ENCODE measurements at places on chromosomes 5 and 9. TPM values are rescaled to one million over a fixed set of nuclear protein-coding genes. Genes with fewer than 3 reads are reported as not detected.
A peak's percentile ranks its signal among the peaks of the same experiment; 100 is the strongest.

- DNase-seq: no peak
Observed at GRCh38 chr5:126267438-126267837, 155.8 kb upstream of the GRAMD2B start.

DNA sequence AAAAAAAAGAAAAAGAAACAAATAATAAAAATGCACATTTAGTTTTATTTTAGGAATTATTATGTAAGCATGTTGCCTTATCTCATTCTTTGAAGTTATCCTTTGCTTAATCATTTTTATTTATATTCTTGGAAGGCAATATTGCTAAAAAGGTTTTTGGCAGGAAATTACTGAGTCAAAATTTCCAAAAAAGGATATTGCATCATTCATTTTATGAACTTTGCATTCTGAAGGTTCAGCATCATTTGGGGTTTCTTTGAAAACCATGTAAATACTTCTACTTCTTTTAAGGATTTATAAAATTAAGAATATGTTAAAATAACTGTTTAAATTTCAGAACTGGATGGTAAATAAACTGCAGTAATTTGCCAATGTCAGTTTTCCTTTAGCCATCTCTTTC, 94.2 kb upstream of the CTNND2 start:
- DNase-seq: no peak

DNA sequence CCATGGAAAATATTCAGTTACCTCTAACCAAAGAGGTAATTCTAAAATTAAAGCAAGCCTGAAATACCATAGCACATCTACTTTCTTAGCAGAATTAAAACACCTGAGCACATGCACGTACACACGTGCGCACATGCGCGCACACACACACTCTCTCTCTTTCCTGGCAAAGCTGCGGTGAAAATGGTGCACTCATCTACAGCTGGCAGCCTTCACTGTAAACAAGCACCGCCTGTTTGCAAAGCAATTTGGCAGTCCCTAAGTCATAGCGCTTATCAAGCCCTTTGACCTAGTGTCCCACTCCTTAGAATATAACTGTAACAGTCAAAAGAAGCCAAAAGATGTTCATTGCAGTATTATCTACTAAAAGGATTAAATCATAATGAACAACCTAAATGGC, 278.7 kb downstream of the DENND1A start:
- no peak for DNase-seq

DNA sequence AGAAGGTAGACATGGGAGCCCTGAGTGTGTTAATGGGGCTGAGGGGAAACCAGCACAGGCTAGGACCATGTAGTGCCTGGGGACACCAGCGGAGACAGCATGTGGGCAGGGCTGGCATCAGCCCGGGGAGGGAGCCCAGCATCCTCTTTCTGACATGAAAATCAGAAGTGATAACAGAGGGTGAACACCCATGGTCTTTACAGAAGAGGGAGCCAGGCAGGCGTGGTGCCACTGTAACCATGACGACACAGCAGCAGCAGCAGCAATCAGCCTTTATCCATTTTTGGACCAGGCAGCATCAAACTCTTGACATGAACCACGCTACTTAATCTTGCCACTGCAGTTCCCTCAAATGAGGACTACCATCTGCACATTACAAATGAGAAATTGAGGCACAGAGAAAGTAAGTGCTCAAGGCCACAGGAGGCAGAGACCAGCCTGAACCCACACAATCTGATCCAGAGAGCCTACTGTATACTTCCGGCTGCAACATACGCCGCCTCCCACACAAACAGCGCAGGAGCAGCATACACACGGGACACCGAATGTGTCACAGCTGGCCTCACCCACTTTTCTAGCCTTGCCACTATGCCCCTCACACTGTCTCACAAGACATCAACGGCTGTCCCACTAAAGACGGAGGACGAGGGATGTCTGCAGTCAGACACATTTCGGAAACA, 23.8 kb downstream of the CAMSAP1 start:
- DNase-seq: no peak

- DNase-seq: no peak
Observed at GRCh38 chr5:14676320-14676719, 11.8 kb downstream of the OTULIN start.

DNA sequence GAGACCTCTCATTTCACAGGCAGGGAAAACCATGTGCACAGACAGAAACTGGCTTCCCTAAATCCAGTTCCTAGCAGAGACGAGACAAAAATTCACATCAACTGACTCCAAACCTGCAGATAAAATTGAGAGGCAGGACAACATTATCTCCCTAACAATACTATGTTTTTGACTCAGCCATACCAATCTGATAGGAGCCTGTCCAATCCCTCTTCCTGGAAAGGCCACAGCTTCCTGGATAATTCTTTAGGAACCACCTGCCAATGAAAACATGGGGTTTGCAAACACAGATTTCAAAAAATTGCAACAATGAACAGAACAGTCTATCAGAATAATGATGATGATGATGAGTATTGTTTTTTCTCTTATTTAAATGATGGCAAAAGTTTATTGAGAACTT, 22.4 kb downstream of the SH3TC2 start:
- DNase-seq: no peak

FREM1 gene
- 187 TPM for polyA plus RNA-seq

DNA sequence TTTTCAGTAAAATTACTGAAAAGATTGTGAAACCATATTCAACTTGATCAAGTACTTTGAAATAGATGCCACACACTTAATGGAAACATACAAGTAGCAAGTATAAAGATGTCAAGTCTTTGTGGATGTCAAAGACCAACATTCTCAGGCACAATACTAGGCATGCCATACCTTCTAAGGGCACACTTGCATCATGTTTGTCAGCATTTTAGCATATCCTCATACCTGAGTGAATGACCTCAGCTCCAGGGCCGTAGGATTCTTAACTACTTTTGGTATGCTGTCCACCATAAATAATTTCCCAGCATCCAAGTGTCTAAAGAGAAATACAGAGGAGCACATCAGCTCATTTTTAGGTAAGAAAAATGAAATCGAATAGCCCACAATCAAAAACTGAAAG, 86.4 kb downstream of the FREM1 start:
- DNase-seq: no peak

DNA sequence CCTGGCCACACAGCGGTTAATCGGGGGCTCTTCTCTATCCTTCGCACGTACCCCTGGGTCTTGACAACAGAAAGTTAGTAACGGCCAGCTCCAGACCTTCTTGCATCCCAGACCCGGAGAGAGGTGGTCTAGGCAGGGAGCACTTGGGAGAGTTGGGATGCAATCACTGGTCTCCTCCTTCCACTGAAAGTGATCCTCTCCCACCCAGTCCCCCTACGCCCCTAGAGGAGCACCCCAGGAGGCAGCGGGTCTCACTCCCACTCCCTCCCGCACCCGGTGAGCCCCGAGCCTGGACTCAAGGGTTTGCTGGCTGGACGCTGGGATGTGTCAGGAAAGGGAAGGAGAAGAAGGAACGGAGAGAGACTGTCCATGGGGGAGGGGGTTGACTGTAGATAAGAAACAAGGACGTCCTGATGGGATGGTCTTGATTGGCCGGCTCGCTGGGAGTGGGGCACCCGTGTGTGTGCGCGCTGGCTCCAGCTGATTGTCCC, 2.0 kb downstream of the RORB start:
- no peak for DNase-seq

DNA sequence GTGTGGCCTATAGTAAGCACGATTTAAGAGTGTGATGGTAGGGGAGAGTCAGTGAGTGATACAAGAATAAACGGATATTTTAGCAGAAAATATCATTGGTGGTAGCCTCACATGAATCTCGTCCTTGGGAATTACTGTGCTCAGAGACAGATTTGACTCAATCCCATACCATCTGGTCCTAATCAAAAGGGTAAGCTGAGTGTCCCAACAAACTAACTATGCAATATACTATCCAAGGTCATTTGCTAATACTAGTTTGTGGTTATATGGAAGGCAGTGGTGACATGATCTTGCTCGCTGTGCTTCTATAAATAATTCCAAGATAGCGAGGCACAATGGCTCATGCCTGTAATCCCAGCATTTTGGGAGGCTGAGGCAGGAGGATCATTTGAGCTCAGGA, 103.2 kb downstream of the TRPM6 start:
- no peak for DNase-seq

PROB1 gene
- polyA plus RNA-seq: 4.3 TPM

IL7R gene
- polyA plus RNA-seq: 1.2 TPM

DNA sequence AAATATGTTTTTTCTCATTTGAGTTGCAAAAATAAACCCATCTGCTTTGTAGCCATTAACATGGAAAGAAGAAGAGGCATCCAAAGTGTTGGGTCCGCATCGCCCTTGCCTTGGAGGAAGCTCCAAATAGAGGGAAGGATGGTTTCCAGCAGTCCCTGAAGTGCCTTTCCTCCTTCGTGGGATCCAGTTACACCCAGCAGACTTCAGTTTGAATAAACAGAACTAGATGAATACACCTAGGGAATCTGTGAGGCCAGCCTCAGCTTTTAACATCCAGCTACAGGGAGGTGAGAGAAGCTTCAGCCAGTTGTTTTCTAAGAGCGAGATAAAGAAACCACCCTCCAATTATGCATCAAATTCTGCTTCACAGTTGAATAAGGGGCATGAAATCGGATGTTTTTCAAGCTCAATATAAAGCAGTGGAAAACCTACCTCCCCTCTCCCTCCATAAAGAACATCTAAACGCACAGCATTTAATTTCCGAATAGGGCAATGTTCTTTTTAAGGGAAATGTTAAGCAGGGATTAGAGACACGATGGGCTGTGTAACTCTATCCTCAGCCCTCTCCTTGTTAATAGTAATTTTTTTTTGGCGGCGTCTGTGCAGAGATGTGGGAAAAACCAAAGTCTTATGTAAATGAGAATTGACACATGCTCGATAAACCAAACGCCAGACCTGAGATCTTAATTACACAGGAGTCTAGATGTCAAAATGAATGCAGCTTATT, 264.7 kb downstream of the SLIT3 start:
- DNase-seq: no peak

DNA sequence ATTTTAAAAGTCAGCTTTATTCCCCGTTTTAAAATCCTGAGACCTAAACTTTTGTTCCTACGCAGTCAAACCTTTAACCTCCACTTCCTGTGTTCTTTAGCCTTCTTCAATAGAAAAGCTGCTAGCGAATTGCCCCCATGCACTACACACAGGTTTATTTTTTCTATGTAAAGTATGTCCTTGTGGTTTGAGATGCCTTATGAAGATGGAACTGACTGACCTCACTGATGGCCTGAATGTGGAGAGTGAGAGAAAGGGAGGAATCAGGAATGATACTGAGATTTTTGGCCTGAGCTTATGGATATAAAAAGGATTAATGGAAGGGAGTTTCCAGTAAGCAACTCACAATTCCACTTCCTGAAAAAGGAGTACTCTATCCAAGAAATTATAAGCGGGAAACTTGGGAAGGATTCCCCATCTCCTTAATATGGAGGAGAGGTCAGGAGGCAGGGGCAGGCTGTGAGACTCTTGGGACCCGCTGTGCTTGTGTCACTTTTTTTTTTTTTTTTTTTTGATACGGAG, 89.5 kb downstream of the UGCG start:
- no peak for DNase-seq

DNA sequence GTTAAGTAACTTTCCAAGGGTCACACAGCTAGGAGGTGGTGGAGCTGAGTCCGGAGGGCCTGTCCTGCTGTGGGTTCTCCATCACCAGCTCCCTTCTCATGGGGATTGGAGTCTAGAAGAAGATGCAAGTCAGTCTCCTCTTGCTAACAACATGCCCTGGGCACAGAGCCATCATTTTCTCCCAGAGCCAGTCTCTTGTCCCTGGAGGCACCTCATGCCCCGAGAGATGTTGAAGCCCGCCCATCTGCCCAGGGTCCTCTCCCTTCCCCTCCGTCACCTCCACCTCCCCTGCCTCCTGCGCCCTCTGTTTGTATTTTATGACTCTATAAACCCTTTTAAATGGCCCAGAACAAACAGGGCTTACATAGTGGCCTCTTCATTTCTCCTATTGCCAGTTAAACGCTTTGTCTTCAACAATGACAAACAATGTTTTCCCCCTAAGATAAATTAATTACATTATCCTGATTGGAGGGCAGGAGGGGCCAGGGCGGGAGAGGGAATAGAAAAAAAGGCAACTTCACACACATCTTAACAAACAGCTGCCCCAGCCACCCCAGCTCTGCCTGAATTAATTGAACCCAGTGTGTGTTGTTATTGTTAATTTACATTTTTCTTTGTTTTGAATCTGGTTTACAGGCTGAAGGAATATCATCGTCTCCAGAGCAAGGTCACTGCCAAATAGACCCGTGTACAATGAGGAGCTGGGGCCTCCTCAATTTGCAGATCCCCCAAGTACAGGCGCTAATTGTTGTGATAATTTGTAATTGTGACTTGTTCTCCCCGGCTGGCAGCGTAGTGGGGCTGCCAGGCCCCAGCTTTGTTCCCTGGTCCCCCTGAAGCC, 55.8 kb downstream of the ASS1 start:
- DNase-seq: no peak

DNA sequence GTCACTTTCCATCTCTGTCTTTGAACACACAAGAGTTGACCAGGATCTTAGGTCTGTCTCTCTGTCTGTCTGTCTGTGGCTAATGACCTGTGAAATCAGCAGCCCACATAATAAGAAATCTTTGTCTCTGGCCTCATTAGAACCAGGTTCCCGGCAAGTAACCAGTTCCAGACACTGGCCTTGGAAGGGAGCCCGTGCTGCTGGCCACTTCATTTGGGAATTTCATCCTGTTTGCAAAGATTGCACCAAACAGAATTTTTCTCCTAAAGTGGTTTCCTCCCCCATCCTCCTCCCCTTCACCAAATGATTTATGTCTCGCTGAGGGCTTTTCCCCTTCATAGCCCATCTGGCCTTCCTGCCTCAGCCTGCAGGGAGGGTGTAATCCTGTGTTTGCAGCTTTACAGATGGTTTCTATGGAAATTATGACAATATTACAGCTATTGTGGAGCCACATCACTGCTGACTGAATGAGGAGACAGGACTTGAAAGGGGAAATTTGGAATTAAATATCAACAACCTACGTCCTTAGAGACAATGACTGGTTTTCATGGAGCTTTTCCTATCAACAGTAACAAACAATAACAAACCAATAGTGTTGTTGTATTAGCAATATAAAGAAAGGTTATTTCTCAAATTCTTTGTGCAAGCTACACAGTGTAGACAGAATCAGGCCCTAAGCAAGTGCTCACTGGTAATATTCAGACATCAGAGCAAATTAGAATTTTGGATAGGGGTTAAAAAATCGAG, 25.7 kb downstream of the DPYSL3 start:
- DNase-seq: peak; percentile 50

DNA sequence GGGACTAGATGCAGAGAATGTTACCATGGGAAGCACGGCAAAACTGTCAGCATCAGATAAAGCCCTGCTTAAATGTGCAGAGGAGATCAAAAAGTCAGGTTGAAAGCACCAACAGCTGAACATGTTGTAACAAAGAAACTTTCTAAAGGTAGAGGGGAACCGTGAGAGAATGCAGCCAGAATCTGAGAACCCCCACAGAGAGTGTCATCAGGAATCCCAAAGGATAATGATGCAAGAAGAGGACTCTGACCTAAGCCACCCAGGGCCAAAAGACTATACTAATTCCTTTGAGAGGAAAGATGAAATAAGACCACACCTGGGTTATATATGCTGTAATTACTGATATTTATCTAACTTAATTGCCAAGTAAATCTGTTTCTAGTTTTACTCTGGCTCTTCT, 116.6 kb downstream of the PCSK1 start:
- DNase-seq: no peak

DNA sequence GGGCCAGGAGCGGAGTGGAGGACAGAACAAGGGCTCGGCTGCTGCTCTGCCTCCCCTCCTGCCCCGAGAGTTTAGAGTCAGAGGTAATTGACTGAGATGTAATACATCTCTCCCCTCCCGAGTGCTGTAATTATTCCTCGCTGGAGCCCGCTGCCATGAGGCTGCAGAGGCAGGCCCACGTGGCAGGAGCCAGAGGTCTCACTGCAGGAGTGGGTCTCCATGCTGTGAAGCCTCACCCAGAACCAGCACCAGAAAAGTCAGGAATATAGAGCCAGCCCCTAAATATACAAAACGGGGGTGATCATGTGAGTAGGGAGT, 2.5 kb downstream of the FAM163B start:
- DNase-seq: no peak
